ENCODE measurements at places on chromosomes 2 and 18. TPM values are rescaled to one million over a fixed set of nuclear protein-coding genes. Genes with fewer than 3 reads are reported as not detected.

DNA sequence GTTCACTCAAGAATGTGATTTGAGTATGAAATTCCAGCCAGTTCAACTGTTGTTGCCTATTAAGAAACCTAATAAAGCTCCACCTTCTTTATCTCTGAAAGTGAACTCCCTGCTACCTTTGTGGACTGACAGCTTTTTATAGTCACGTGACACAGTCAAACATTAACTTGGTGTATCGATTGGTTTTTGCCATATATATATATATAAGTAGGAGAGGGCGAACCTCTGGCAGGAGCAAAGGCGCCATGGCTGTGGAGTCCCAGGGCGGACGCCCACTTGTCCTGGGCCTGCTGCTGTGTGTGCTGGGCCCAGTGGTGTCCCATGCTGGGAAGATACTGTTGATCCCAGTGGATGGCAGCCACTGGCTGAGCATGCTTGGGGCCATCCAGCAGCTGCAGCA, at the start of gene UGT1A1:
UGT1A1 (plus strand) TSS at position 228 of the 400 bp plus-strand sequence; CDS start at position 246, 18 bp downstream.
- peaks cover 16% of the 10 kb centered on the region for H3K27me3 ChIP-seq
- no peak for DNase-seq
- no peaks in the 10 kb centered on the region for H3K36me3 ChIP-seq
- no peak within 1 kb of the TSS for H3K4me3 ChIP-seq
- H3K4me1 ChIP-seq = no peaks in the 10 kb centered on the region

GRCh38 chr18:10404168-10404567, 50.3 kb upstream of the APCDD1 start:
- peaks cover 4% of the 10 kb centered on the region for H3K4me1 ChIP-seq
- peaks cover 13% of the 10 kb centered on the region for H3K27me3 ChIP-seq
- no peak for DNase-seq
- H3K27ac ChIP-seq = no peak overlapping the region

- H3K27ac ChIP-seq = no peak overlapping the region
- DNase-seq = no peak
- H3K36me3 ChIP-seq = no peaks in the 10 kb centered on the region
- H3K4me1 ChIP-seq = no peaks in the 10 kb centered on the region
Observed at GRCh38 chr2:102636283-102636907, 17.0 kb downstream of the SLC9A2 start.

GRCh38 chr2:122414902-122415301, 659.5 kb downstream of the TSN start:
- no peaks in the 10 kb centered on the region for H3K36me3 ChIP-seq
- H3K27me3 ChIP-seq = no peaks in the 10 kb centered on the region
- no peaks in the 10 kb centered on the region for H3K4me1 ChIP-seq
- H3K27ac ChIP-seq = no peak overlapping the region
- DNase-seq = no peak
- no peak overlapping the region for H3K4me3 ChIP-seq

DNA sequence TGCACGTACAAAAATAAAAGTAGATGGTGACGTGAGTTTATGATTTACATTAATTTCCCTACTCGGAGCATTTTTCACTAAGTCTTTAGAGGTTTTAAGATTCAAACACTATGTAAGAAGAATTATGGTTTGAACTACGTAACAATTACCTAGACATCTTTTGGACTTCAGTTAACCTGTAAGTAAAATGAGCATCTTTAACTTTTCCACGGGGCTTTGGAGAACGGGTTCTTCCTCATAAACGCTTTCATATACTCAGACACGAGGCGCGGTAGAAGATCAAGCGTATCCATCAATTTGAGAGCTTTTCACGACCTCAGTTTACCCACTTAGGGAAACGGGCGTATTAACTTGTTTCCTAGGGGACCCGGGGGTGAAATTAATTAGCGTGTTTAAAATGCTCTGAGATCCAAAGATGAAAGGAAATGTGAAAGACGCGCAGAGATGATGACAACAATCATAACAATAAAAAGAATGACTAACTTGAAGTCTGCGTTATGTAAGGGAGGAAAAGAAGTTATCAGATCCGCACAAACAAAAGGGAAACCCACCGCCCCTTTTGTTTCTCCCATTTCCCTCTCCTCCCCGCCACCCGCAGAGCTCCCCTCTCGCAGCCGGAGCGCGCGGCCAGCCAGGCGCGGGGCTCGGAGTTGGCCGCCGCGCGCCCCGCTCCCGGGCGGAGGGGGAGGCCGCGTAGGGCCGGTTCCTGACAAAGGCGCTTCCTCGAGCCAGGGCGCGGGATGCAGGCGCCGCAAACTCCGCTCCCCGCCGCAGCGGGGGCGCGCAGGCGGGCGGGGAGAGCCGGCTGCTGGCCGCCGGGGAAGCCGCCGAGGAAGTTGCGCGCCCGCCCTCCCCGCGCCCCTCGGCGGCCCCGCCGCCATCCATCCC, 807 bp downstream of the PELI1 start:
- peaks cover 19% of the 10 kb centered on the region for H3K36me3 ChIP-seq
- H3K27me3 ChIP-seq = no peaks in the 10 kb centered on the region

- DNase-seq = no peak
- peaks cover 21% of the 10 kb centered on the region for H3K27me3 ChIP-seq
- H3K4me3 ChIP-seq = no peak overlapping the region
- H3K4me1 ChIP-seq = no peaks in the 10 kb centered on the region
Observed at GRCh38 chr2:231284296-231284695, 85.9 kb downstream of the ARMC9 start.

Gene CYP26B1
- not detected for total RNA-seq

DNA sequence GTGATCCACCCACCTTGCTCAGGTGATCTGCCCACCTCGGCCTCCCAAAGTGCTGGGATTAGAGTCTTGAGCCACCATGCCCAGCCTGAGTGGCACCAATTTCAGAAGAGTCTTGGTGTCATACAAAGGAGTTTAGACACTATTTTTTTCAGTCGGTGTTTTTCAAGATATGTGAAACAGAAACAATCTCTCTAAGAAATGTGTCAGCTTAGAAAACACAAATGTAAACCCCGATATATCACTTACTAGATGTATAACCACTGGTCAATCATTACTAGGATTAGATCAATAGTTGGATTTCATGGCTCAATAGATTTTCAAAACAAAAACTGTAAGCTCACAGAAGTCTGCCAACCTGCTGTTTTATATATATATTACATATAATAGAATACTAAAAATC, 67.2 kb upstream of the FRZB start:
- no peaks in the 10 kb centered on the region for H3K36me3 ChIP-seq
- H3K27me3 ChIP-seq = no peaks in the 10 kb centered on the region
- H3K4me1 ChIP-seq = no peaks in the 10 kb centered on the region
- H3K27ac ChIP-seq = no peak overlapping the region

Gene ABCB11
- 0.20 TPM for total RNA-seq

- peaks cover 3% of the 10 kb centered on the region for H3K4me1 ChIP-seq
- DNase-seq = no peak
- no peak overlapping the region for H3K27ac ChIP-seq
- H3K36me3 ChIP-seq = no peaks in the 10 kb centered on the region
- H3K27me3 ChIP-seq = peaks cover 34% of the 10 kb centered on the region
- H3K4me3 ChIP-seq = no peak overlapping the region
Observed at GRCh38 chr18:80200171-80200931, 47.0 kb downstream of the PARD6G start.

- H3K27ac ChIP-seq = no peak overlapping the region
- no peak overlapping the region for H3K4me3 ChIP-seq
- peaks cover 19% of the 10 kb centered on the region for H3K27me3 ChIP-seq
- no peaks in the 10 kb centered on the region for H3K36me3 ChIP-seq
Observed at GRCh38 chr2:229601396-229601795, 113.0 kb downstream of the DNER start.

- H3K36me3 ChIP-seq = peaks cover 18% of the 10 kb centered on the region
- no peaks in the 10 kb centered on the region for H3K4me1 ChIP-seq
- no peak overlapping the region for H3K27ac ChIP-seq
- no peak for DNase-seq
Observed at GRCh38 chr2:8761529-8762164, 75.8 kb downstream of the KIDINS220 start.

- no peak for DNase-seq
- H3K4me1 ChIP-seq = peaks cover 8% of the 10 kb centered on the region
- no peak overlapping the region for H3K4me3 ChIP-seq
- no peaks in the 10 kb centered on the region for H3K36me3 ChIP-seq
- H3K27ac ChIP-seq = no peak overlapping the region
- H3K27me3 ChIP-seq = no peaks in the 10 kb centered on the region
Observed at GRCh38 chr2:128374001-128374710, 55.5 kb upstream of the HS6ST1 start.

Gene CCDC74A
- 3.0 TPM for total RNA-seq

Gene REG3A
- total RNA-seq = not detected

DNA sequence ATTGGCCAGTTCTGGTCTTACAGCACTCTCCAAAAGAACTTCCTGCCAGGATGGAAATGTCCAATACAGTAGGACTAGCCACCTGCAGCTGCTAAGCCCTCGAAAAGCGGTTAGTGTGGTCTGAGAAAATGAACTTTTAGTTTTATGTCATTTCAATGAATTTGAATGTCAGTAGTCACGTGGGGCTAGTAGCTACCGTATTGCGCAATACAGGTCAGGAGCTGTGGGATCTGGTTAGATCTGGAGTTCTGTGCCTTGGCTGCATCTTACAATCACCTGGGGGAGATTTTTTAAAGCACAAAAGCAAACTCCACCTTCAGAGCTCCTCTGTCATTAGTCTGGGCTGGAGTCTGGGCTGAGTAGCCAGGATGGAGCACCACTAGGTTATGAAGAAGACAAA, 35.9 kb downstream of the C1QL2 start:
- no peak for DNase-seq
- no peaks in the 10 kb centered on the region for H3K36me3 ChIP-seq
- no peaks in the 10 kb centered on the region for H3K4me1 ChIP-seq
- peaks cover 7% of the 10 kb centered on the region for H3K27me3 ChIP-seq

Gene PRSS56
- total RNA-seq = not detected

GRCh38 chr2:216004697-216005283, 8.6 kb downstream of the MREG start:
- H3K36me3 ChIP-seq = peaks cover 5% of the 10 kb centered on the region
- H3K4me1 ChIP-seq = peaks cover 51% of the 10 kb centered on the region
- no peak overlapping the region for H3K4me3 ChIP-seq
- no peaks in the 10 kb centered on the region for H3K27me3 ChIP-seq

DNA sequence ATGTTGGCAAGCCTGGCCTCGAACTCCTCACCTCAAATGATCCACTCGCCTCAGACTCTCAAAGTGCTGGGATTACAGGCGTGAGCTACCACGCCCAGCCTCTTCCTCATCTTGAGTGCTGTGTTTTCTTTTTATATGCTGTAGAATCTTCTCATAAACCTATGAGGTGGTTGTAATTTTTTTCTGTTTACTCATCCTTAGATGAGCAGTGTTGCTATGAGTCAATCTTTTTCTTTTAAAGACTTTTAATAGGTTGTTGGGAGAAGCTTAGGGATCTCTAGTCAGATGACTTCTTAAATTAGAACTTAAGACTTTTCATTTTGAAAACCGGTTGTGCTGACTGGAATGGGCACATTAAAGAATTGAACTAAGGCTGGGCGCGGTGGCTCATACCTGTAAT, 8.7 kb upstream of the AAK1 start:
- DNase-seq = no peak
- peaks cover 56% of the 10 kb centered on the region for H3K4me1 ChIP-seq
- H3K36me3 ChIP-seq = peaks cover 16% of the 10 kb centered on the region
- peak overlapping the region; percentile 80 for H3K27ac ChIP-seq
- no peaks in the 10 kb centered on the region for H3K27me3 ChIP-seq

DNA sequence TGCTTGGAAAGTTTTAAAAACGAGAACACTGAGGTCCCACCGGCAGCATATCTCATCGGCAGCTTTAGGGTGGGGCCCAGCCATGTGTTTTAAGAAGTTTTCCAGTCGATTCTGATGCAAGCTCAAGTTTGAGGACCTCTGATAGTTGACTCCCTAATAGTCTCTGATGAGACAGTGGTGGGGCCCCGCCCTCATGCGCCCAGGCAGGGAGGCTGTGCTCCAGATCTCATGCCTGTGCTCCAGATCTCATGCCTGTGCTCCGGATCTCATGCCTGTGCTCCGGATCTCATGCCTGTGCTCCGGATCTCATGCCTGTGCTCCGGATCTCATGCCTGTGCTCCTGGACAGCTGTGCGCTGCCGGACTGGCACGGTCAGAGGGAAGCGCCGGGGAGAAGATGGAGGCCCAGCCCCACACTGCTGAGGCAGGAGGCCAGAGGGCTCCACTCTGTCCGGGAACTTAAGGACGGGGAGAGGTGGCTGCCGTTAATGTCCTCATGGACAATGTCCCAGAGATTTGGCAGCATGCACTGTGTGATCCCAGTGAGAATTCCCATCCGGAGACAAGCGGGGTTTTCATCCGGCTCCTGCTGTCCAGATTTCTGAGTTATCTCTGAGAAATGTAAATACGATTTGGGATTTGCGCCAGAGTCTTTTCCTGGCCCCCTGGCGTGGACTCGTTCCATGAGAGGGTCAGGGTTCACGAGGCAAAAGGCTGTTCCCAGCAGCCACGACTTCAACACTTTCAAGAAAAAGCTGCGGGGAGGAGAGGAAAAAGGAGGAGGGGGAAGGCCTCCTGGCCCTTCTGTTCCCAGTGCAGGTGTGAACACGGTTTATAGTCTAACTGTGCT, 9.4 kb upstream of the COLEC11 start:
- H3K27me3 ChIP-seq = no peaks in the 10 kb centered on the region
- H3K4me3 ChIP-seq = no peak overlapping the region
- no peak for DNase-seq
- no peak overlapping the region for H3K27ac ChIP-seq
- H3K36me3 ChIP-seq = peaks cover 20% of the 10 kb centered on the region

DNA sequence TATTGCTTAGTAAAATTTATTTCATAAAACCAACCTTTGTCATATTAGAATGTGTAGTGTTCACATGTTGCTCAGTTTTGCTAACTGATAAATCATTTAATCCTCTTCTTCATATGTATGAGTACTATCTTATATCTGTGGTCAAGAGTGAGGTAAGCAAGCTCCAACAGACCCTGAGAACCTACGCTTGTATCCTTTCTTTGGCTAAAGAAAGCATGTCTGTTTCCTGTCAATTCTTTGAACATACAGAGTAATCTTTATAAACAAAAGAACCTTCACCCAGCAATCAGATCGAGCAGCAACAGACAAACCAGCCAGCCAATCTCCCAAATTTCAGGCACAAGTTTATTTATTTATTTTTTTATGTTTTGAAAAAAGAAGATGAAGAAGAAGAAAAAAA, 6.4 kb downstream of the ADCYAP1 start:
- no peaks in the 10 kb centered on the region for H3K36me3 ChIP-seq
- no peak for DNase-seq
- H3K27ac ChIP-seq = no peak overlapping the region

GRCh38 chr2:152623076-152623740, 94.1 kb downstream of the PRPF40A start:
- peaks cover 2% of the 10 kb centered on the region for H3K4me1 ChIP-seq
- no peak overlapping the region for H3K27ac ChIP-seq
- no peak for DNase-seq
- no peaks in the 10 kb centered on the region for H3K36me3 ChIP-seq
- H3K4me3 ChIP-seq = no peak overlapping the region

DNA sequence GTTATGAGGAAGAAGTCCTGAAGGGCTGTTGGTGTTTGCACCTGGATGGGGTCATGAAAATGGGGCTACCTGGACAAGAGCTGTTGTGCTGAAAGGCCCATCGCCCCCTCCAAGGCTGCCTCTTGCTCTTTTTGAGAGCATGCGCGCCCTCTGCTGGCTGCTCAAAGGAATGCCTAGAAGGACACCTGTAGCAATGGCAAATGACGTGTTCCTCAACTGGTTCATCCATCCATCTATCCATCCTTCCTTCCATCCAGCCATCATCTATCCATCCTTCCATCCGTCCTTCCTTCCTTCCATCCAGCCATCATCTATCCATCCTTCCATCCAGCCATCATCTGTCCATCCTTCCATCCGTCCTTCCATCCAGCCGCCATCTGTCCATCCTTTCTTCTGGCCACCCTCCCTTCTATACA, 17.2 kb upstream of the RPL31 start:
- no peak overlapping the region for H3K27ac ChIP-seq
- no peaks in the 10 kb centered on the region for H3K36me3 ChIP-seq
- no peaks in the 10 kb centered on the region for H3K27me3 ChIP-seq
- no peak overlapping the region for H3K4me3 ChIP-seq
- no peaks in the 10 kb centered on the region for H3K4me1 ChIP-seq

All from activated CD4-positive, alpha-beta T cell treated with anti-CD3 and anti-CD28 coated beads, Interleukin-2, amount 10 ng/mL, durations not matched to agents 7 days and 5 days (primary cell).